ENCODE measurements at places on chromosomes 3 and 15.
A peak's percentile ranks its signal among the peaks of the same experiment; 100 is the strongest.

DNA sequence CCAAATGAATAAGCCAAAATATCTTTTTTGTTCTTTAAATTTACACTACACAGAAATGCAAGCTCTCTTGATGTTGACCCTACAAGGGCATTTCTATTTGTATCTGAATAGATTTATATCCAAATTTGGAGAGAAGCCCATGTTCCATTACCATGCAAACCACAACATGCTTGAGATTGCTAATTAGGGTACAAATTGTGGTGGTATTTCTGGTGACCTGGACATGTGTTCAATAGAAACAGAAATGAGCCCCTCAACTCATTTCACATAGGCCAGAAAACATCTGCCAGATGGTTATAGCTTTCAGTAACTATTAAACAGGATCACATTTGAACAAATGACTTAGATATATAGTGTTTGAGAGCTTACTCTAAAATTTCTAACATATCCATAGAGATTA lies 23.5 kb upstream of the PLSCR5 start:
- DNase-seq: no peak

DNA sequence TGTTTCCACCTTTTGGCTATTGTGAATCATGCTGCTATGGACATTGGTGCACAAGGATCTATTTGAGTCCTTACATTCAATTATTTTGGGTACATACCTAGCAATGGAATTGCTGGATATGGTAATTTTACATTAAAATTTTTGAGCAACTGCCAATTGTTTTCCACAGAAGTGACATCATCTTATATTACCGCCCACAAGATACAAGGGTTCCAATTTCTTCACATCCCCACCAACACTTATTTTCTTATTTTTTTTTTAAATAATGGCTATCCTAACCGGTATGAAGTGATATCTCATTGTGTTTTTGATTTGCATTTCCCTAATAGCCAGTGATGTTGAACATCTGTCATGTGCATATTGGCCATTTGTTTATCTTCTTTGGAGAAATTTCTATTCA lies 22.5 kb upstream of the NPTN start:
- DNase-seq: no peak

DNA sequence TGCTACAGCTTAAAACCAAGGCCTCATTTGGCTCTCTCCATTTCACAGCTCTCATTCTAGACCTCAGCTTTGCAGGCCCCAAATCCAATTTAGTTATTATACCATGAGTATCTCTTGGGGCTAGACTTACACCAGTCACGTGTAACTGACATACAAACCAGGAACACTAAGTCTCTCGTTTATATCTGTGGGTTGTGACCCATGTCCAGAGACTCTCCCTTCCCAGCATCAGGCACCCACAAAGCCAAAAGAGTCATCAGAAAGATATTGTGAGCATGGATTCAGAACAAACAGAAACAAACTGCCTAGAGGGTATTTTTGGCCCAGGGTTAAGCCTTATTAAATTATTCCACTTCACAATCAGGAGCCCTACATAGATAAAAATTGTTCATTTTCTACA lies 5.6 kb upstream of the CCDC13 start:
- no peak for DNase-seq

DNA sequence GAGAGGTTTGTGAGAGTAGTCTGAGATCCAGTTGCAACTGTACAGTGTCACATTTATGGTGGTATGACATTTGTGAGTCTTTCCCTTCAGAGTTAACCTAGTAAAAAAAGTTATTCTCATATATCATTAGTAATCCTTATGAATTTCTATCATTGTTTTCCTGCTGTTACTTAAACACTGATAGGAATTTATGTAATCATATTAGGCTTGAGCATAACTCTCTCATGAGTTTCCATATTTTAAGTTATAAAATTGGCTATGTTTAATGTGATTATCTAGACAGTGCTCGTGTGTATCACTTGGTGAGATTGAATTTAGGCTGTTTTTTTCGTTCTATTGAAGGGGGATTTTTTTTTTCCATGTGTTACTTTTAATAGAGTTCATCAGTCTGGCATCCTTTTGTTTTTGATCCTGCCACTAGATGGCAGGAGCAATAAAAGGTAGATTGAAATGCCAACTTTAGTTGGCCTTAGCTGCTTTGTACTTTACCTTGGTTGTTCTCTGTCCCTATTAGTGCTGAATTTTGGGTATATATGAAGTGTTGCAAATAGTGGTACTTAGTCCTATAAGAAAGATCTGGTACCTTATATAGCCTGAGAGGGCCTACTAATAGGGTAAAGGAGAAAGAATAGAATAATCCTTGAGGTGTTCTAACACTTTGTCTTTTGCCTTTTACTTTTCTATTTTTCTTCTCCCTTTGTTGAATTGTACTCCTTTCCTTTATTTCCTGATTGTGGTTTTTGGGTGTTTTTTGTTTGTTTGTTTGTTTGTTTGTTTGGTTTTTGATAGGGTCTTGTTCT lies 17.9 kb downstream of the STT3B start:
- DNase-seq: no peak

DNA sequence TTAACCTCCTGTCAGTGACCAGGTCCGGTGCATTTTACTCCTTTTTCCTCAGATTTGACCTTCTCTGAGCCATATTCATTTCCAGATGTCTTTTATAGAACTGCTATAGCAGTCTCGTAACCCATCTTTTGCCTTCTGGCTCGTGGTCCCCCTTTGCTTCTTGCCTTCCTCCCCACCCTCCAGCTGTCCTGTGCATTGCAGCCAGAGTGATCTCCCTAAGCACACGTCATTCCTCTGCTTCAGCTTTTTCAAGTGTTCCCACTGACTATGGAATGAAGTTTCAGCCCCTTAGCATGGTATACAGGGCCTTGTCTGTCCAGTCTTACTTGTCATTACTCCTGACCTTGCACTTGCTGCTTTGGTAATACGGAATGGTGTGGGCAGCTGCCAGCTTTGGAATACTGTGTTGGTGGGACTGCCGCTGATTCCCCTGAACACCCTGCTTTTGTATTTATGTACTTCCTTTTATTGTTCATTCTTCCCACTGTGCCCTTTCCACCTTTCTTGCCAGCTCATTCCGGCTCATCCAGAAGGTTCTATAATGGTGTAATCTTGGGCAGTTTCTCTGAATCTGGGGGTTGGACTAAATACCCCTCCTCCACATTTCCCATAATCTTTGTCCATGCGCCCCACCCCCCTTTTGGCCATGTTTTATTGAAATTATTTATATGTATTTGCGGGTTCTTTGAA lies 38.9 kb downstream of the SLC25A26 start:
- no peak for DNase-seq

DNA sequence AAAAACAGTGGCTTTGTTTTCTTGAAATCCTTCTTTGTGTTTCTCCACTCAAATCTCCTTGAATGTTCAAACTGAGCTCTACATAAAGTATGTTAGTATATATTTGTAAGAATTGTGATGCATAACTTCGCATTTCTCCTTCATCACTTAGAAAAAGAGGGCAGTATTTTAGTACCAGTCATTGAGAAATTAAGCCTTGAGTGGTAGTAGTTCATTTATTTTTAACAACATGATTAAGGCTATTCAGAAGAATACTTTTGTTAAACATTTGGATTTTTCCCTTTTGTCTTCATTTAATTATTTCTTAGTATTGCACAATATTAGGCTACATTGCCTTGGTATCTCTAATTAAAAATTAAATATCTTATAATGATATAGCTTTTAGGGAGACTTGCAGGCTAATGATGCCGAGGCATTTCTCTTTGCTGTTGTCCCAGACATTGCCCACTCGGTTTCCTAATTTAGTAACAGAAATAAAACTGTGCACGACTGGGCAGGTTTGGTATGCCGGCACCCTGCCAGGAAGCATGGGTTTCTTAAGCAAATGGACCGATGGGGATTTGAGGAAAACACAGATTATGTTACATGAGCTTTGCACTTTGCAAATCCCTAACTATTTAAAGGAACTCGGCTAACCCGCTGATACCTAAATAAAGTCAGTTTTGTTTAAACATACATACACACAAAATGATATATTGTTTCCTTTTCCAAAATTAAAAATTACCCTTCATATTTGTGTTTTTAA lies 54.7 kb downstream of the LRRC28 start:
- peak; percentile 97 for DNase-seq

DNA sequence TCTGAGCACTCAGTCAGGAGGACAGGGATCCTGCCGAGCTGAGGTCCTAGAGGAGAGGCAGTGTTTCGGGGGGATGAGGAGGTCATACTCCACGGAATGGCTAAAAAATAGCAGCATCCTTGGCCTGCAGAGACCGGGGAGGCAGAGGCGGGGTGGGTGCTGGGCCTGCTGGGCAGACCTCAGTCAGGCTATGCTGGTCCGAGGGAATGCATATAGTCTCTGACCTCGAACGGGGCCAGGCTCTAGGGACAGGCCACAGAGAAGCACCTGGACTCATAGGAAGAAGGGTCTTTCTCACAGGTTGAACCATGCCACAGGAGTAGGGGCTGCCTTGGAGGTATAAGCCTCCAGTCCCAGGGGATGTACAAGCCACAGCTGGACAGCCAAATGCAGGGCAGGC lies 14.0 kb upstream of the SKIC8 start:
- DNase-seq: no peak

GRCh38 chr3:98232489-98232888 lies 31.6 kb upstream of the OR5H6 start:
- no peak for DNase-seq

GRCh38 chr3:133171831-133172230 lies 133.6 kb downstream of the TMEM108 start:
- DNase-seq: no peak

- no peak for DNase-seq
These were observed 691 bp upstream of the FSIP1 start for GRCh38 chr15:39783244-39783820.

DNA sequence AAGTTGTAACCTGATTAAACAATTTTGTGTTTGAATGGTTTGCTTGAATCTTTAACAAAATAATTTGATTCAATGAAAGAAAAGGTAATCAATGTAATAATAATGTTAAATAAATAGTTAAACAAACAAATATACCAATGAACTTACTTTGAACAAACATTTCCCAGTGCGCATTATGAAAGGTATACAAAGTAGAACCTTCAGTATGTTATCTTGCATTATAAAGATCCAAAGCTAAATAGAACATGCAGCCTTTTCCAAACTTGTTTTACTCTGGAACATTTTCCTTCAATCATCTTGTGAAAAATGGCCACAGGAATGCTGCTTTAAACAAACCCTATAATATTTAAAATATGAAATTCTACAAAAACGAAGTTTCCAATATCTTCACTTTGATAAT lies 620.0 kb downstream of the NAALADL2 start:
- no peak for DNase-seq

- no peak for DNase-seq
These were observed 29.6 kb downstream of the TPM1 start for GRCh38 chr15:63072023-63072650.

- DNase-seq: no peak
These were observed 54.2 kb downstream of the MAP4 start for GRCh38 chr3:47961815-47962606.

GRCh38 chr15:68794863-68795262 lies 25.8 kb downstream of the ANP32A start:
- no peak for DNase-seq

GRCh38 chr3:32584660-32585059 lies 14.0 kb upstream of the DYNC1LI1 start:
- peak; percentile 56 for DNase-seq

DNA sequence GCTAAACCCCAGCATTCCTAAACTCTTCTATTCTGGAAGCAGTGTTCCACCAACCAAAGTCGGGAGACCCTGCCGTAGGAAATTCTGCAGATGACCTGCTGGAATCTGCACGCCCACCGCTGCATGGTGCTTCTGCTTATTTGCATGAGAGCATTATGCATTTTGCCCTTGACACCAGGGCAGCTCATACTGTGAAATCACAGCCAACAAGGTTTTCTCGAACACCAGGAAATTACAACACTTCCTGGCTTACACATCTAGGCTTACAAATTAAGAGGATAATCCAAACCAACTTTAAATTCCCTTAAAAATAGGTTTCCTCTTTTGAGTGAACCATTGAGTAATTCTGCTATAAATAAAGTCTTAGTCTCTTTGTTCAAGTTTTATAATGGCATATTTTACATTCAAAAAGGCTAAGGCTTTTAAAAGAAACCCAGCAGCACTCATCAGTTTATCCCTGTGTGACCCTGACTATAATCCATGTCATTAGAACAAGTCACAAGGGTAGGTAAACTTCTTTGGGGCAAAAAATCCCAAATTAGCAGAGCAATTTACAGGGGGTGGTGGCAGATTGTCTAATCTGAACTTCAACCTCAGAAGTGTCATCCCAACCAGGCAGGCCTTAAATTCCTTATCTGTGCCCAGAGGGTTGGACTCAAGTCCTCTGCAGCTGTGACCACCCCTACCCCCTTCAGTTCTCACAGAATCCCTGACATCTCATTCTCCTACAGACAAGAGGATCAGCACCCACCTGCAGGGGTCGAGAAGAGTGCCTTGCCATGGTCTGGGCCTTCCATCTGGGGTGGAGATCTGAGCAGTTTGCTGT lies 33.5 kb upstream of the RBP1 start:
- peak; percentile 51 for DNase-seq

- no peak for DNase-seq
These were observed 30.4 kb upstream of the RHCG start for GRCh38 chr15:89526601-89527441.

- no peak for DNase-seq
These were observed 227.6 kb downstream of the MFSD1 start for GRCh38 chr3:159029306-159030026.

DNA sequence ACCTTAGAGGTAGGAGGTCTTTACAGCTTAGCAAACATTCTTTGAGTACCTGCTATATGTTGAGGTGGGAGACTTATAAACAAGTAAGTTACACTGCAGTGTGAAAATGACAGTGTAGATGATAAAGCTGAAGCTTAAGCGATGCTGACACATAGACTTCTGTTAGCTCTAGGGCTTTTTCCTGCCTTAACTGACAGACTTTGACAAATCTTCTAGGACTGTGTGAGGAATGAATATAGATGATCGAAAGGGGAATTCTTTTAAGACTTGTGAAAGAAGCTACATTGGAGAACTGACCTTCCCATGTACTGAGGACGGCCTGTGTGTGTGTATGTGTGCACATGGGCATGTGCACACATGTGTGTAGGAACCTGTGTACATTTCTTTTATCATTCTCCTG lies 22.7 kb downstream of the BOC start:
- DNase-seq: no peak

DNA sequence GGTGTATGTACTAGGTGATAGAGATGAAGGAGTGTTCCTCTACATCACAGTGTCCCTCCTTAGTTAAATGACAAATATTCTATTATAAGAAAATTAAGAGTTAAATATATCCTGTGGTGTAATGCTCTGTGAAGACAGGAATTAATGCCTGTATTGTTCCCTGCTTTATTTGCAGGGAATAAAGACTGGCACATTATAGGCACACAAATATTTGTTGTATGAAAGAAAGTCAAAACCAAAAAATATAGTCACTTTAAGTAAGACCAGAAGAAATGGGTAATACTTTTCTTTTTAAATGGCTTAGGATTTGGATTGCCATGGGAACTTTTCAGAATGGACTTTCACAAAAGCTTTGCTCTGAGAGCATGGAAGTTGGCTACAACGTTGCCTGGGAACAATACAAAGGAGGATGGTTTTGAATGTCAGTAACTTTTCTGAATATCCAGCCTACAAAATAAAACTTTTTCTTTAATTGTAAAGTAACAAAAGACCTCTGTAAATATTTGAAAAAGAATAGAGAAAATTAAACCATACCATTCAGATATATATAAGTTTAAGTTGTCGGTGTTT lies 158.0 kb upstream of the P2RY1 start:
- no peak for DNase-seq
